ENCODE measurements at places on chromosomes 12 and 14.

DNA sequence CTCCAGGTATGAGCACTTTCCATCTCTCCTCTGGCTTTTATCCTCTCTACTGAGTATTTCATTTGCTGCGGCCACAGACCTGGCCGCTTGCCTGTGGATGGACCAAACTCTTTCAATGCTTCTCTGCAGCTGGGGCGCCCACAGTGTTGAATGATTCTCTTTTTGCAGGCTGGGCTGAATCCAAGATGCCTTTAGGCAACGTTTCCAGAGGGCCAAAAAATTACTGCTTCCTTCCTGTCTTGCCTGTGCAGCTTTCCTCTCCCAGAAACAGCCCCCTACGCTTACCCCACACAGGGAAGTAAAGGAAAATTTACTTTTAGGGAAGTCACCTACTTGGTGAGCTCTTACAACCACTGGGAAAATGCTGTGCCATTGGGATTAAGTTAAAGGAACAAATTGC is 55.6 kb upstream of the JDP2 start:
- DNase-seq = no peak

DNA sequence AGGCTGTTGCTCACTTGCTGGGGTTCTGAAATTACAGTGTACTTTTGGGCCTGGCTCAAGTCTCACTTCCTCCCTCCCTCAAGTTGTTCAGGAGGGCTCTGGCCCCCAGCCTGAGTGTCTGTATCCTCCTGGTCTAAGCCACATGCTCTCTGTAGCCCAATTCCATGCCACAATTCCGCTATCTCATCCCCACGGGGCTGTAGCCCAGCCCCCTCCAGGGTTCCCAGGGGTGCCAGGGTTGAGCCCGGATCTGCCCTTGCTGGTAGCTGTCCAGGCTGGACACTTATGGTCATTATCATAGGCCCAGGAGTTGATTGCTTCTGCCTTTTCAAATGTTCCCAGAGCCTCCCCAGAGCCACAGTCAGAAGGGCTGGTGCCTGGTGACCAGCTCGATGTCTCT is 65.3 kb downstream of the PRIMA1 start:
- no peak for DNase-seq

DNA sequence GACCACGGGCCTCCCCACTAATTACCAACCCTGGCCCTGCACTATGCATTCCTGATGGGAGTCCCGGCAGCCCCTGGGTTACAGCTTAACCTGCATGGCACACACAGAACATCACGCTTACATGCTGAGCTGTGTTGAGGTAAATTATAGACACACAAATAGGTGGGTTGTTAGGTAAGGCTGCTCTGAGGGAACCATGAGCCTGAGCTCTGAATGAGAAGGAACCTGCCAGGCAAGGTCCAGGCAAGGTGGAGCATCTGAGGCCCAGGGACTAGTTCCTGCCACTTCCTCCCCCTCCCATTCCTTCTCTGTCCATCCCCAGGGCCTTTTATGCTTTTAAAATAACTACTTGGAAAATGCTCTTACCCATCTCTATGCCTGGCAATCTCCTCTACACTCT is 82.7 kb upstream of the ESRRB start:
- DNase-seq = no peak

GRCh38 chr12:52166672-52167071 is 25.1 kb downstream of the KRT80 start:
- no peak for DNase-seq

- DNase-seq = no peak
These were observed 156.4 kb downstream of the ETNK1 start for GRCh38 chr12:22781339-22781738.

- no peak for DNase-seq
These were observed 760.1 kb downstream of the RPS29 start for GRCh38 chr14:48826058-48826457.

DNA sequence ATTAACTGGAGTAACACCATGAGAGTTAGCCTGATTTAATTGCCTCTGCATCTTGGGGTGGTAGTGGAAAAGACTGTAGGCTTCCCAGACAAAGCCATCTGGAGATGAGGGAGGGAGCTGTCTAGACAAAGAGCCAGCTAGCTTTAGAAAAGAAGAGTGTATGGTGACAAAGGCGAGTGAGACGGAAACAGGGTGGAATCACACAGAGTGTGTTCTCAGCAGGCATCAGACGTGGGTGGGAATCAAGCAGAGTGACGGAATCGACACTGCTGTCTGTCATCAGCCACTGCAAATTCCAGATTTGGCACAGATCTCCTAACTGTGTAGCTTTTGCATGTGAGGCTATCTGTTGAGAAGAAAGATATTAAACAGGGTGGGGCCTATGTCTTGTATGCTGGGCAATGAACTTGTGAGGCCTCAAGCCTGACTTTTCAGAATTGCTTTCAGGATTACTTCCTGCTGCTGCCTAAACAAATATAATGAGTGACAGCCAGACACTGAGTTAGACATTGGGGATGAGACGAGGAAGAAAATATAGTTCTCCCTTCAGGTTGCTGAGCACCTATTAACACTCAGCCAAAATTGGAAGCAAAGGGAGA is 236.5 kb upstream of the GRIP1 start:
- no peak for DNase-seq

DNA sequence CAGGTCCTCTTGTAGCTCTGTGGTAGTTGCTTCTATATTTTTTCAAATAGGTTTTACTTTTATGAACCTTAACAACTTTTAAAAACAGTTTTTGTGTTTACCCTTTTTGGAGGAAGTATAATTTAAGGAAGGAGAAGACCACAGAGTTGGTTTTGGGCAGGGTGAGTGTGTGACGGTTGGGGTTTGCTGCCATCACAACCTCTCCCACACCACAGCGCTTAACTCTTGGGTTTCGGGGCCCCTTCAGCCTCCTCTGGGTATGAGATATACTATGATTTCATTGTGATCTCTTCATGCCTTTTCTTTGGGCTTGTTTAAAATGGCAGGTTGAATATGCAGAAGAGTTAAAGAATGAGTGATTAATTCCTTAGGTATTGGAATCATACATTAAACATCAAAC is 228.7 kb upstream of the CRY1 start:
- DNase-seq = no peak

DNA sequence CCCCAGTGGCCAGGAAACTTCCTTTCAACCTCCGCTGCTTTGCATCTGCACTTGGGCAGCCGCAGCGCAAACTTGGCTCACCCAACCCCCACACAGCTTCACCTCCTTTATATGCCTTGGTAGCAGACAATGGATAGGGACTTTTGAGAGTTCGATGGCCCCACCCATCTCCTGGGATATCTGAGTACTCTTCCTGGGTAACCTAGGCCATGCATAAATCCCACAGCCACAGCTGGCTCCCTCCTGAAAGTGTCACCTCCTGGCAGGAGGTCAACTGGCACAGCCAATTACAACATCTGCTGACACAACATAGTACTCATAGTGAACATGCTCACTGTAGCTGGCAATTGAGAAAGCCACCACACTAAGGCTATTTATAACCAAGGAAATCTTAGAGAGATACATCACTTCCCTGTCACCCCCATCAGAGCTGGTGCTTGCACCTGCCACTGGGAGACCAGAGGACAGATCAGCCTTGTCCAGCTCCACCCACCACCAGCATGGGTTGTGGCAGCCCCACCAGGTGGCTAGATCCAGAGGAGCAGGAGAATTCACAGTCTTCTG is 410.0 kb downstream of the SYT1 start:
- no peak for DNase-seq

DNA sequence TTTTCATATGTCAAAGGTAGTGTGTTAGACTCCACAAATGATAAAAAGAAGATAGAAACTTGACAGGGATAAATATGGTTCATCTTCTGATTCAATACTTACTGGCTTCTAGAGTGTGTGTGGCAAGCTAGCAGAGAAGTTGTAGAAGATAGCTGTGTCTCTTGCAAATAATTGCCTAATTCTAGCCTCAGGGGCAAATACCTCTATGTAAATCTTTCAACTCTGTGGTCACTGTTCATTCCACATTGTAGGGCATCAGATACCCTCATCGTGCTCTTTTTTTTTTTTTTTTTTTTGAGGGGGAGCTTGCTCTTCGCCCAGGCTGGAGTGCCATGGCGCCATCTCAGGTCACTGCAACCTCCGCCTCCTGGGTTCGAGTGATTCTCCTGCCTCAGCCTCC is 1.7 kb downstream of the OLR1 start:
- DNase-seq = no peak

GRCh38 chr12:109832541-109833306 is 474 bp downstream of the TRPV4 start:
- no peak for DNase-seq

- no peak for DNase-seq
These were observed 702 bp upstream of the PRPH start for GRCh38 chr12:49294086-49294803.

DNA sequence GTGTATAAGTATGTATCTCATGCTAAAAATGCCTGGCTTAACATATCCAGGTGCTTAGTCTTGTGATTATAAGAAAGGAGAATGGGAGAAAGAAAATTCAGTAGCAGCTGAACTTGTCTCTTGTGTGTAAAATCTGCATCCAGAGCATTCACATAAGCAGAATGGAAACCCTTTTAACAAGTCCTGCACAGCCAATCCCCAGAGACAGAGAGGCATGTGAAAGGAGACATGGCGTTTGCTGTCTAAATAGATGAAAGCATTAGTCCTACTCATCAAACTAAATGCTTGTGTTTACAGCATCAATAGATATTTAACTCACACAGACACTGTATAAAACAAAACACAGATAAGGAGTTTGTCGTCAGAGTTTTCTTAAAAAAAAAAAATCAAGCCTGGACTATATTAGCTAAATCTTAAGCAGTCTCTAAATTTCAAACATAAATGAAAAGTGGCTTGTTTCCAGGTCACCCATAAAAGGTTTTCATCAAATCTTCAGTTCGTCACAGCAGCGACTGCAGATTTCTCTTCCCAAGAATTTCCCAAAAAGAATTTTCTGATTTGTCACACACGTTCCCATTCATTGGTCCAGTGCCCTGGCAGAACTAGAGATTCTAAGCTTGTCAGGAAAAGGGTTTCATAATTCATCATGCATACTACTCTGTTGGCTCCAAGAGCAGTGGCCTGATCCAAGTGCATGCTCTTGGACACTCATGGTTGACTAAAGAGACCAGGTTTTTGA is 249.2 kb downstream of the BTG1 start:
- peak; percentile 46 for DNase-seq

DNA sequence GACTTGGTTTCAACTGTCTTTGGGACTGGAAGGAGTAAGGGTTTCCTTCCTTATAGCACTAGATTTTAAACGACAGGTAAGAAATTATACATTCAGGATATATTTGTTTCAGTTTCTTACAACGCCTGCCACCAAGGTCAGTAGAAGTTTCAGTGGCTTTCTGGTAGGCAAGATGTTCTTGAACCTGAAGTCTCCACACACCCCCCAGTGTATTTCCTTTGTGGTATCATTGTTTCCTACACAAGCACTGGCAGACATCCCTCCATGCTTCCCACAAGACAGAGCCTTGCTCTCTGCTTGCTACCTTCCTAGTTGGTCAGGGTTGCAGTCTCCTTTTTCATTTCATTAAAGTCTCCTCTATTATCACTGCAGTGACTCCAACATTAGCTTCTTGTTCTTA is 283.1 kb downstream of the FLRT2 start:
- no peak for DNase-seq

- no peak for DNase-seq
These were observed 79.5 kb downstream of the FAR2 start for GRCh38 chr12:29228474-29229157.

- DNase-seq = no peak
These were observed 1.3 kb downstream of the CAMKK2 start for GRCh38 chr12:121295116-121295745.

DNA sequence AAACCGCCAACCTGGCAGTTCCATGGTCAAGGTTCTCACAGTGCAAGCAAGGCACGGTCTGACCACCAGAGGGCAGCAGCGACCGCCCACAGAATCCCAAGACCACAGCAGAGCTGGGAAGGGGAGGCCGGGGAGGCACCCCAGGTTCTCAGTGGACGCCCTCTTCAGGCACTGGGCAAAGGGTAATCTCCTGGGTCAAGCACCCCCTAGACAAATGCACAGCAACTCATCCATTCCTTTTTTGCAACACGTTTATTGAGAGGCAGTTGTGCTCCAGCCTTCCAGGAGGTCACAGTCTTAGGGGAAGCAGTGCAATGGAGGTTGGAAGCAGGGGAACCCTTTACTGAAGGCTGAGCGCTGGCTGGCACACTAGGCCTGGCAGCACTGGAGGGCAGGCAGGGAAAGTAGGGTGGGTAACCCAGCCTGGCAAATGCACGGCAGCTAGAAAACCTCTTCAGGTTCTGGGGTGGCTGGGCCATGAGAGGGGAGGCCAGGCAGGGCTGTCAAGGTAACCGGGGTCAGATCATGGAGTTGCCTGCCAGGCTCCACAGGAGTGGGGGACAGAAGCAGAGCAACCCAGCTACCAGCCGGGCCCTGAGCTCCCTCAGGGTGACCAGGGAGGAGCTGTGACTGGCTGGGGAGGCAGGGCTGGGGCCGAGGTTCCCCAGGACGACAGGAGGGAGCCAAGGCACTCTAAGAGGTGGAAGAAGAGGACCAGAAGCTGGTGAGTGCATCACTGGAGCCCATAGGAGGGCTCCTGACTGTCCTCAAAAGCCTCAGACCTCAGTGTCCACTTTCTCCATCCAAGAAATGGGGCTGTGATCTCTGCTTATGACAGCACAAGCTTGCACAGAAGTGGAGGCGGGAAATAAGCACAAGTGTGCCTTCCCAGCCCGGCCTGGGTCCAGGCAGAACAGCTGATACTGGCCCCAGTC is 1.8 kb upstream of the RHOF start:
- DNase-seq = peak; percentile 80

GRCh38 chr12:64522316-64522715 is 70.4 kb downstream of the TBK1 start:
- peak; percentile 19 for DNase-seq

GRCh38 chr14:34147461-34147860 is 196.6 kb upstream of the EGLN3 start:
- no peak for DNase-seq

- DNase-seq = peak; percentile 70
These were observed 116.7 kb downstream of the LMNTD1 start for GRCh38 chr12:25436206-25437030.

- no peak for DNase-seq
These were observed 31.7 kb downstream of the DGLUCY start for GRCh38 chr14:91145391-91146160.

GRCh38 chr12:95837240-95838038 is 21.3 kb upstream of the SNRPF start:
- no peak for DNase-seq

GRCh38 chr14:42149609-42150261 is 543.1 kb downstream of the LRFN5 start:
- DNase-seq = no peak
